ENCODE measurements at places on chromosomes 3 and 15.

DNA sequence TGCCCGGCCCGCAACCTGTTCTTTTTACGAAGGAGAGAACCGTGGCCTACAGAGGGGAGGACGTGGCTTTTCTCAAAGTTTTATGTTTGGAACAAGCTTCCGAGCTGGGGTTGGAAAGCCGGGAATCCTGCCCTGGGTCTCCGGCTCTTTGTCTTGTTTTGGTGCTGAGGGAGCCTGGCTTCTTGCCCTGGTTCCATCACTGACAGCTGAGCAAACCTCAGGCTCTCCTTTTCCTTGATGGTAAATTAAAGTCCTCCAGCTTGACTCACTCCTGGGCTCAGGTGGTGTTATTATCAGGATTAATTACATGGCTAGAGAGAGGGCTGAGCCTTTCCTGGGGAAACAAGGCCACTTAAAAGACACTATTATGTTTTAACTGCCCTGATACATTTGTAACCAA lies 289.5 kb upstream of the RGMA start:
- DNase-seq = no peak

DNA sequence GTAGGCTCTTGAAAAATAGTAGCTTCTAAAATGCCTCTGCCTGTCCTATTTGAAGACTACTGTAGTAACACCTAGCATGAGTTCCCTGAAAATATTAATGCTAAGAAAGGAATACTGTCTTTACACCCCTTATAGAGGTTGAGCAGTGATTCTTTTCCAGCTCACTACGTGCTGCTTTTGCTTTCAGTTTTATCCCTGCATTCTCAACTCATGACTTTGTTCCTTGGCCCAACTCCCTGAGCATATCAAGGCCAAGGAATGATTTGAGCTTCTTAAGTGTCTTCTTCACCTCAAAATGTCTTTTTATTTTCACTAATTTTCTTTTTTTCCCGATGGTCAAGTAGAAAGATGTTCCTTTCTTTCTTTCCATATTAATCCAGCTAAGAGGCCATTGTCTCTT lies 16.5 kb upstream of the P2RY13 start:
- DNase-seq = peak; percentile 64

DNA sequence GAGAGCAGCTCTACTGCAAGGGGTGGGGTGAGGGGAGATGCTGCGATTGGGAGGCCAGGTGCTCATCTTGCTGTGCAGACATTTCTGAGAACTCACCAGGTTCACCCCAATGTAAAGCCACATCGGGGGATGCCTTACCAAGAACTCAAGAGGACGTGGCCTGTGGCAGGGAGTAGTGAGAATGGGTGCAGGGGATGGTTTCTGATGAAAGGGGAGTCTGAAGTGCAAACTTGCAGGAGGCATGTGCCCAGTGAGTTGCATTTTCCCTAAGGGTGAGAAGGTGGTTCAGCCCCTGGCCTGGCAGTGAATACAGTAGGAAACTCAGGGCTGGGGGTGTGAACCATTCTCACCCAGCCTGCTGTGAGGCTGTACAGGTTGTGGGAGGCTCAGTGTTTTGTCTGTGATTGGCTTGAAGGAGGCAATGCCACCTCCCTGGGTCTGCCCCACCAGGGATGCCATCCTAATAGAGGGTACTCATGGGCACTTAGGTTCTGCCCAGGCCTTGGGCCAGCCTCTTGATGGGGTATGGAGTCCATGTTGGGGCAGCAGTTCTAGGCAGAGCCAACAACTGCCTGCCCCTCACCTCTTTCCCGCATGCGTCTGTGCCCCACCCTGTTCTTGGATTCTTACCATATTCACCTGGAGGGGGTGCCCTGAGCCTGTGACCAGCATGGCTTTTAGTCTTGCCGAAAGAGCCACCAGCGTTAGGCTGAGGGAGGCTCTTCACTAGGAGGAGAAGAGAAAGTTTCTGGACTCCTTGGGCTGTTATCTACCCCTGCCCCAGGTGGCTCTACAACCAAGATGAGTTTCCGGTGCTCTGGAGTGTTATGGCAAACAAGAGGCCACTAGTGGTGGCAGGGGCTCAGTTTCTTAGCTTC lies 4.5 kb downstream of the HEMK1 start:
- DNase-seq = no peak

DNA sequence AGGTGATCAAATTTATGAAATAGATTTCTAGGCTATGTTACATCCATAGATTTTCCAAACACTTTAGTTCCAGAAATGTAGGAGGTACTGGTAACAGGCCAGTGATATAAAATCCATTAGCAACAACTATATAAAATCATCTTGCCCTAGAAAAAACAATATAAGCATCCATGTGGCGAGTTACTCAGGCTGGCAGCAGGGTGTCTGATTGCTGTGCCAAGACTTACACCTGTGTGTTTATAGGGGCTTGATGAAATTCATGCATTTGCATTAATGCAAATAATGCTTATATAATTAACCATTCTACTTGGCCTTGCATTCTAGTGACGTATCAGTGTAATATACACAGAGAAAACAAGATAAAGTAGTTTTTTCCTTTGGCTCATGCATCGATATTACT lies 153.4 kb downstream of the PLCL2 start:
- no peak for DNase-seq

DNA sequence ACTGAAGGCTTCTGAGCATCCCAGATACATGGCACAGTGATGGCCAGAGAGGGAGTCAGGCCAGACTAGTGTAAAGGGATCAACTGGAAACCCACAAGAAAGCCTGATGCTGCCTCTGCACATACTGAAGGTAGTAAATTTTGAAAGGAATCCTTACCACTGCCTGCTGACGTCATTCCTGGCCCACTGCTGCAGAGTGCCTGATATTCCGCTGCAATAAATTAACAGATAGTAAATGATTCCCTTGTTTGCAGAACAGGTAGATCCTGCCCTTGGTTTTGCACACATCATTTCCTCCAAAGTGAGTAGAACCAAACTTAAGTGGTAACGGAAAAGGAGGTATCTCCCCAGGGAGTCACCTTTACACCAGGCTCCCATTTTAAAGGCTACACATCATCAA lies 146.7 kb downstream of the FBN1 start:
- DNase-seq = no peak

All from inflammatory macrophage treated with lipopolysaccharide for 4 hours (primary cell).